ENCODE measurements at places on chromosomes 6 and 20.

GRCh38 chr6:30087876-30088275 lies 12.3 kb upstream of the RNF39 start:
- DNase-seq = no peak

- DNase-seq = no peak
Observed at GRCh38 chr6:36124881-36125280, 5.4 kb upstream of the MAPK13 start.

- no peak for DNase-seq
Observed at GRCh38 chr6:5204376-5204775, 56.4 kb downstream of the LYRM4 start.

DNA sequence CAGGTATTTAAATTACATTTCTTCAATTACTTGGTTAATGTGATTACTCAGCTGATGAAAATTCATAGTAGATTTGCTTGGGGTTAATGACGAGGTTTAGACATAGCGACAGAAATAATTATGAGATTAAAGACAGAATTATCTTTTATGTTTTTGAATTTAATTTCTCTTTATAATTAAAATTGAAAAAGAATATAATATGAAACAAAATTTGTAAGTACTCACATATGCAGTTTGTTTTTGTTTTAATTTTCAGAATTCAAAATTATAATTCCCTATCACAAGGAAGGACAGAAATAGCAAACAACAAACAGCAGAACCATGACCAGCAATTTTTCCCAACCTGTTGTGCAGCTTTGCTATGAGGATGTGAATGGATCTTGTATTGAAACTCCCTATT lies at the start of gene TAAR8:
Gene TAAR8, plus strand, starts transcription at position 301 of the 400 bp plus-strand sequence. Its CDS starts 21 bp downstream, at position 322.
- DNase-seq = no peak

DNA sequence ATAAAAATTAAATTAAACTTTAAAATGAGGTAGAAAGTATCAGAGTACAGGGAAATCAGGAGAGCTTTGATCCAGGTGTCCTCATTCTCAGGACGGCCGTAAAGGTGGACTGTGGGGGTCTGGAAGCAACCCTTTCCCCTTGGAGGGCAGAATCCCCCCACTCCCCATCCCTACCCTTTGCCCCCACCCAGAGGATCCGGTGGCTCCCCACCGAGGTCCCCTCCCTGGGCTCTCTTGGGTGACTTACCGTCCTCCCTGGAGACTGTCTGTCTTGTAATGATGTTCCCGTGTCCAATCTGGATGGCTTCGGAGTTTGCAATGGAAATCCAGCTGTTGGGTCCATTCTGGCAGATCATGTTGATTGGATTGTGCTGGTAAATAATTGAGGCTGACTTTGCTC lies 7.3 kb downstream of the ZBP1 start:
- no peak for DNase-seq

DNA sequence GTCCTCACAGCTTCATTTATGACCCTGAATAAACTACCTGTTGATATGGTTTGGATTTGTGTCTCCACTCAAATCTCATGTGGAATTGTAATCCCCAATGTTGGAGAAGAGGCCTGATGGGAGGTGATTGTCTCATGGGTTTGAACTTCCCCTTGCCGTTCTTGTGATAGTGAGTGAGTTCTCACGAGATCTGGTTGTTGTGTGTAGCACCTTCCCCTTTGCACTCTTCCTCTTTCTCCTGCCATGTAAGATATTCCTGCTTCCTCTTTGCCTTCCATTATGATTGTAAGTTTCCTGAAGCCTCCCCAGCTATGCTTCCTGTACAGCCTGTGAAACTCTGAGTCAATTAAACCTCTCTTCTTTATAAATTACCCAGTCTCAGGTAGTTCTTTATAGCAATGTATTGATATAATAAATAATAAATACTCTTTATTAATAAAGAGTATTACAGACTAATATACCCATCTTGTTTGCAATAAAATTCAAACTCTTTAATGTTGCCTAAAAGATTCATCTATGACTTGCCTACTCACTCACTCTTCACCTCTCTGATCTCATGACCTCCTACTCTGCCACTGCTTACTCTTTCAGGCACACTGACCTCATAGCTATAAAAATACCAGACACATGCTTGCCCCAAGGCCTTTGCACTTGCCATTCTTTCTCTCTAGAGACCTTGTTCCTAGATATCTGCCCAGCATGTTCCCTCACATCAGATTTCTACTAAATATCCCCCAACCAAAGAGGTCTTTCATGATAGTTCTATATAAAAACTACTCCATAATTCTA lies 256.4 kb upstream of the MARCKS start:
- DNase-seq = no peak

DNA sequence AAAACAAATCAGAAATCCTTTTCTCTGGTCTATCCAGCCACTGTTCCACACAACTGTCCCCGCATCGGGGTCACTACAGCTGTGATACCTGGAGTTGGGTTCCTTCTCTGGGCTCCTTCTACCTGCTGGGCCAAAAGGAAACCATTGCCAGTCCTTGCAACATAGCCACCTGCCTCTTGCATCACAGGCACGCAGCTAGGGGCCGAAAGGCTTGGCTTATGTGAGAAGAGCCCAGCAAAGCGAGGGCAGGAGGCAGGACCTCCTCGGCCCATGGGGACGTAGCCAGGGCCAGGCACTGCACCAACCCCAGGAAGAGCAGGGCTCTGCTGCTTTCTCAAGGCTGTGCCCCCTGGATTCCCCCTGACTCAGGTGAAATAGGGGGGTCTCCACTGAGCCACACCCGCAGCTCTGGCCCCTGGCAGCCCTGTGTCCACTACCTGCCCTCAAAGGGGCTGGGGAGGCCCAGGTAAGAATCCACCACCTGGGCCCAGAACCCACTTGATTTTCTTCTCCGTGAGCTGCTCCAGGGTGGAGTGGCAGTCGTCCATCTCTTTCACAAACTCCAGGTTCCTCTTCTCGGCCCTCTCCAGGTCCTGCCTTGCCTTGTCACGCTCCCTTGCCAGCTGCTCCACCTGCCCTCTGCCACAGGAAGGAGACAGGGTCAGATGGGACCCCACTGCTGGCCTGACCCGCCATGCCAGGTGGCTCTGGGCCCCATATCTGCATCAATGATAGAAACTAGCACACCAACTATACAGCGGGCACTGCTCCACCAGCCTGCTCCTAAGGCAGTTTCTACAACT lies 88.9 kb downstream of the GINS1 start:
- no peak for DNase-seq

DNA sequence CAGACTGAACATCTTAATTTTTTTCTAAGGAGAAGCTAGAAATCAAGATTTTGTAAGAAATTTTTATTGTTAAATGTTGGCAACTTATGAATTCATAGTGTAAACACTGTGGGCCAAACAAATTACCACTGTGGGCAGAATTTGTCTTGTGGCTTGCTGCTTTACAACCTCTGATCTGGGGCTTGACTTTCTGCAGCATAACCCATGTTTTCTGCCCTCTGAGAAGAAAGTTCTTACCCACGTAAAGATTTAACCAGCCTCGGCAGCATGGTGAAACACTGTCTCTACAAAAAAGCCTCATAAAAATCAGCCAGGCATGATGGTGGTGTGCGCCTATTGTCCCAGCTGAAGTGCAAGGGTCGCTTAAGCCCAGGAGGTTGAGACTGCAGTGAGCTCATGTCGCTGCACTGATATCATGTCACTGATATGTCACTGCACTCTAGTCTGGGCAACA lies 12.9 kb downstream of the ITCH start:
- no peak for DNase-seq

GRCh38 chr6:150030611-150031010 lies 5.3 kb upstream of the RAET1L start:
- no peak for DNase-seq

DNA sequence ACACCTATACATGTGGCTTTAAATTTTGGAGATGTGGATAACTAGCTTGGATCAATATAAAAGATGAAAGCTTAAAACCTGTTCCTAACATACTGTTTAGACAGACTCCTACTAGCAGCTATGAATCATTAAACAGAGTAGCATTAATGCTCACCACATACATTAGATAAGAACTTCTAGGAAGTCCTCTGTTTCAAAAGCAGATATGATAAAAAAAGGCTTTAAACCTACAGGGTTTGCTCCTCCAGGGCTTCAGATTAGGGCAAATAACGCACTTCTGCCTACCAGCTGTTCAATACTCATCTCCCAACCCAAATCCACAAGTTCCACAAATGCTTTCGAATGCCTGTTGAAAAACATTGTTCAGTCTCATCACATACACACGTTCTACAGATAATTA lies 1.5 kb downstream of the REPS1 start:
- DNase-seq = no peak

DNA sequence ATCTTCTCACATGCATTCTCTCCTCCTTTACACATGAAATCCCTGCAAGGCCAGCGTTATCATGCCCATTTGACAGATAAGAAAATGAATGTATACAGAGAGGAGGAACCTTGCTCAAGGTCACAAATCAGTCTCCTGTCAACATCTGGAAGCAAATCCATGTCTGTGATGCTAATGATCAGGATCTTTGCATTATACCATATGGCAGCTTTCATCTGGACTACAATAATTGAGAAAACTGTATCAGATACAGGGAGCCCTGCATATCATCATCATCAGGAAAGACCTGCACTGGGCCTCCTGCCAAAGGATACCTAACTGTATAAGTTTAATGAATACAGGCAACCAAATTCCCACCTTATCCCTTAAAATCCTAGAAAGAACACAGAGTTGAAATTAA lies 213.7 kb downstream of the PTPRT start:
- no peak for DNase-seq

- DNase-seq = no peak
Observed at GRCh38 chr6:14241255-14242070, 123.9 kb downstream of the CD83 start.

DNA sequence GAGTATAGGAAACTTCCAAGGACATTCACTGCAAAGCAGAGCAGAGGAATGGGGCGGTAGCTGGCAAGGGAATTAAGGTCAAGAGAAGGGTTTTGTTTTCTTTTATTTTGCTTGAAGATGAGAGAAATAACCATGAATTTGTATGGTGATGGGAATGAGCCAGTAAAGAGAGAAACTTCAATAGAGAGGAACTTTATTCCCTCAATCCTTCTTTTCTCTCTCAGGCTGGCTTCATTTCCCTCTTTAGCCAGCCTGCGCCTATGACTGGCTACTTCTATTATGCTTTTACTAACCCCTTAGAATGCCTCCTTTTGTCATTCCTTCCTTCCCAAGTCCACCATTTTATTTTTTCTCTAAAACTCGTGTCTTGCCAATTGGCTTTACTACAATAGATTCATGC lies 101.4 kb upstream of the CEP85L start:
- no peak for DNase-seq

- DNase-seq = no peak
Observed at GRCh38 chr6:39778581-39779255, 13.5 kb upstream of the DAAM2 start.

GRCh38 chr20:8067082-8067481 lies 47.5 kb upstream of the TMX4 start:
- no peak for DNase-seq

- DNase-seq = no peak
Observed at GRCh38 chr6:43803783-43804549, 34.0 kb downstream of the VEGFA start.

DNA sequence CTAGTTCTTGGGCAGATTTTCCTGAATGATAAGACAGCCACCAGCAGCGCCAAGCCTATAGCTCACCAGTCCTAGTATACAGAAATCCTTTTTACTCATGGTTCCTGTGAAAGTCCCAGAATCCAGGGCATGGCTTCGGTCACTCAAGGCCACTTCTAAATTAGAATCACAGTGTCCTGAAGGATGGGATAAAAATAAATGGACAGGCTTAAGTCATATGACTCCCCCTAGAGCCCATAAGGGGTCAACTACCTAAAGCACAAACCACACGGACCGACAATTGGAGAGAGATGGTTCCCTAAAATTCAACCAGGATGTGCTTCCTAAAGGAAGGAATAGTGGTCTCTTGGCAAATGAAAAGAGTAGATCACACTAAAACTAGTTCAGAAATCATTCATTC lies 404.1 kb upstream of the PLCB4 start:
- DNase-seq = no peak

DNA sequence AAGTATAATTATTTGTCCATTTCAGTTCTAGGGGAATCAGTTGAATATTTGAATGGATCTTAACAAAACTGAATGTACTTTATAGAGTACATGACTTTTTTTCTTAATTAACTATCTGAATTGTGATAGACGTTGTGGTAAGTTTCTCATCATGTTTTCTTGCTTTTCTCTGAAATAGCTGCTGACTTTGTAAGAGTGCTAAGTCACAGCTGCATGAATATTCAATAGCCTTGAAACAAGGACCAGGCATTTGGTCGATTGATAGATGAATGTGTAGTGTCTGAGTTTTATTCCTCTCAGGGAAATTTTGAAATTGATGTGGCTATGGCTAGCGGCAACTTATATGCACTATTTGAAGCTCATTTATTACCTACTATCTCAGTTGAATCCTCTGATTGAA lies 56.0 kb downstream of the ADGRB3 start:
- no peak for DNase-seq

- DNase-seq = no peak
Observed at GRCh38 chr6:112005013-112005371, 48.9 kb upstream of the CCN6 start.

GRCh38 chr6:156916130-156916801 lies 139.1 kb downstream of the ARID1B start:
- no peak for DNase-seq

DNA sequence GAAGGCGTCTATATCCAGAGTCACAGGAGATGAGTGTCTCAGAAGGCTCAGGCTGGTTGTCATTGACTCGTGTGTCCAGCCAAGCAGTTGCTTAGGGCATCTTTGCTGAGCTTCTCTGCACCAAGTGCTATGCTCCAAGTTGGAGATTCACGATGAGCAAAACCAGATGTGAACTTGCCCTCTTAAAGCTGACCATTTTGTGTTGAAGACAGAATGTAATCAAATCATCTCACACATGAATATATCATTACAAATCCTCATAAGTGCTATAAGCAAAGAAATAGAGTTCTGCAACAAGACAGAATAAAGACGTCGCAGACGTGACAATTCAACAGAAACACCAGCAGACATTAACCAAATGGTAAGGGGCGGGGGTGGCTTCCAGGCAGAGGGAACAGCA lies 103.9 kb downstream of the ALDH8A1 start:
- peak; percentile 43 for DNase-seq

- DNase-seq = no peak
Observed at GRCh38 chr6:74167976-74168375, 472.0 kb downstream of the CD109 start.

DNA sequence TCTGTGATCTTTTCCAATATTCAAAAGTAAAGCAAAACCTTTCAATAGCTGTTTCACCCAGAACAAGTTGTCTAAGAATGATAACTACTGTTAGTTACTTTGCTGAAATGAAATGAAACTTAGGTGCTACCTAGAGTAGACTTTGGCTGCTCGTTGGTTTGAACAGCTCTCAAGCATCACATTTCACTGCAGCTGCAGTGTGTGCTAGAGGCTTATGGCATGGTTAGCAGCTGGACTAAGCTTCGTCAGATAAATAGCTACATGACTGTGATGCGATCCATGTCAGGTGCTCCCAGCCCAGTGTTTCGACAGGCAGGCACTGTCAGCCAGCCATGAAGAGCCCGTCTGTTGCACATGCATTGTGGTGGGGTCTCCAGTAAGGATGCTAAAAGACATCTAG lies 201.1 kb downstream of the TFAP2B start:
- no peak for DNase-seq

DNA sequence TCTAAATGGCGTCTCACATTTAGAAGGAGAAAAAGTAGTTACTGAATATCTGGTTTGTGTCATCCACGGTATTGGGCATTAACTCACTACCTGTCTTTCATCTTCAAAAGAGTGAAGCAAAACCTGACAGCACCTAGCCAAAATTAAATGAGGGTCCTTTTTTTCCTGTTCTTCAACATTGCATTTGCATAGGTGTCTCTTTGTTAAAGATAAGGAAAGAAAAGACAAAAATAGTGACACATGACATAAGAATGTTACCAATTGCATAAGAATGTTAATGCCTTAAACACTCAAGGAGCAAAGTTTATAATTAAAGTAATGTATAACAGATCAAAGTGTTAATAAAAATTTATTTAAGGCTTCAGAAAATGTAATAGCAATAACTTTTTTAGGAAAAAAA lies 61.4 kb upstream of the MANEA start:
- DNase-seq = no peak
